ENCODE measurements at places on chromosomes 11 and 22.

DNA sequence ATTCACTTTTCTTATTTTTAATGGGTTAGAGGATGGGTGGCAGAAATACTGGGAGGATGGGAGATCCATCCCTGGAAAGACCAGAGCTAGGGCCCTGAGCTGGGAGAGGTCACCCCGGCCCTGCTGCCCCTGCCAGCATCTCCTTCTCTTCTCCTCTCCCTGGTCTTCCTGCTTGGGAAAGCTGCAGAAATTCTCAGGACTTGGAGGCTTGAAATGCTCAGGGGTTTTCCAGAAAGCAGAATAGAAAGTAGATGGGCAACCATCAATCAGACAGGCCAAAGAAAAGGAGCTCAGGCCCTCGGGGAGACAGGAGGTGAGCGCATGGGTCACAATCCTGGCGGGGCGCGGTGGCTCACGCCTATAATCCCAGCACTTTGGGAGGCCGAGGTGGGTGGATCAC, 1.5 kb downstream of the APOBEC3H start:
- H3K36me3 ChIP-seq = no peaks in the 10 kb centered on the region
- H3K4me1 ChIP-seq = peaks cover 6% of the 10 kb centered on the region
- no peak overlapping the region for H3K4me3 ChIP-seq

DNA sequence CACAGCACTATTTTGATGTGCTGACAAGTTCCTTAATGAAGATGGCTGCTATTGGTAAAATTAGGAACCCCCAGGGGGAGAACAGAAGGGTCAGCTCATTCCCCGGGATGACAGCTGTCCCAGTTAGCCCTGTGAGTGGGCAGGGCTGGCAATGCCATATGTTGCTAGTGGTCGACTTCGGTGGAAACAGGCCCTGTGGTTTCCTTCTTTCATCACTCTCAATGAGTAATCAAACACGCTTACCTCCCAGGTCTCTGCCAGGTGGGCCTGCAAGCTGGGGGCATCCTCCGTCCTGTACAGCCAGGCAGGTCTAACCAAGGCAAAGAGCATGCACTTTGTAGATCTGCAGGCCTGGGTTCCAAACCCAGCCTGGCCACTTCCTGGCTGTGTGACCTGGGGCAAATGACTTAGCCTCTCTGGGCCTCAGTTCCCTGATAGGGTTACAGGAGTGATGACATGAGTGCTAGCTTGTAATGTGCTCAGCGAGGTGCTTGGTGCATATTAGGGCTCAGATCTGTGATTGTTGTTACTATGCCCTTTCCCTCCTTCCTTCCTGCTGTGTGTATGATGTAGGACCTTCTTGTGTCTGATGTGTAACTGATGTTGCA, 85.2 kb downstream of the TSPAN18 start:
- DNase-seq = no peak
- peaks cover 74% of the 10 kb centered on the region for H3K4me1 ChIP-seq
- H3K27ac ChIP-seq = peak overlapping the region; percentile 13
- no peaks in the 10 kb centered on the region for H3K27me3 ChIP-seq
- peaks cover 3% of the 10 kb centered on the region for H3K36me3 ChIP-seq

DNA sequence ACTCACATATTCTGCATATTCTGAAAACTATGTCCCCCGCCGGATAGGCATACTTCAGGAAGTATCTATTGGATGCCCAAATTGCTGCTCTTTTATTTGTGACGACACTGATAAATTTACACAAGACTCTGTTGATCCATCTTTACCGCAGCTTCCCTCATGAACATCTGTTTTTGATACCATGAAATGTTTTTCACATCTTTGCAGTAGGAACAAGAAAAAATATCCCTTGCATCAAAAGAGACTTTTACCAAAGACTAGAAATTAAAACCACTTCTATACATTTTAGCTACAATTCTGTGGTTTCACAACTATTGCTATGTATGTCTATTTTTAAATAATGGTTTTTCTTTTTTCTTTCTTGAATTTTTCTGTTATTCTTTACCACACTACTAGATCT, 15.3 kb downstream of the POU2AF2 start:
- no peaks in the 10 kb centered on the region for H3K36me3 ChIP-seq
- H3K4me1 ChIP-seq = no peaks in the 10 kb centered on the region
- H3K4me3 ChIP-seq = no peak overlapping the region
- H3K27me3 ChIP-seq = peaks cover 8% of the 10 kb centered on the region
- DNase-seq = no peak

GRCh38 chr11:13461291-13461690, 1.7 kb downstream of the BTBD10 start:
- DNase-seq = no peak
- no peaks in the 10 kb centered on the region for H3K27me3 ChIP-seq
- no peak overlapping the region for H3K27ac ChIP-seq
- peaks cover 41% of the 10 kb centered on the region for H3K4me1 ChIP-seq

DNA sequence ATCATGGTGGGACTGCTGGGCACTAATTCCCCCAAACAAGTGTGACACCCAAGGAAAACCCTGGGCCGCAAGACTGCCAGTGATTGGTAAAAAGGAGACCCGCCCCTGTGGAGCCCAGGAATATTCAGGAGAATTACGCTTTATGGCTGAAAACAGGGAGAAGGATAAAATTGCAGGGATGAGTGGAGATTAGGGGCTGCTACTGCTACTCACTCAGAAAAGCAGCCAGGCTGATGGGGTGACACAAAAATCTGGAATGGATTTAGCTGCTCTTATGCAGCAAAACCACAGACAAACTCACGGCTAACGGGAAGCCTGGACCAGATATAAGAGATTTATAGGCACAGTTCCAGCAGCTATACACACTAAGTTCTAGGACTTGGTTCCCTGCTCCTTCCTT, 4.4 kb upstream of the FBXO3 start:
- H3K4me1 ChIP-seq = peaks cover 19% of the 10 kb centered on the region
- H3K4me3 ChIP-seq = peak overlapping the region; percentile 42
- no peak for DNase-seq
- H3K27ac ChIP-seq = no peak overlapping the region

GRCh38 chr22:48491451-48491941, 1336.2 kb downstream of the BRD1 start:
- no peak for DNase-seq
- no peak overlapping the region for H3K27ac ChIP-seq
- peak overlapping the region; percentile 87 for H3K4me3 ChIP-seq
- no peaks in the 10 kb centered on the region for H3K36me3 ChIP-seq
- peaks cover 24% of the 10 kb centered on the region for H3K4me1 ChIP-seq

- DNase-seq = no peak
- H3K27me3 ChIP-seq = no peaks in the 10 kb centered on the region
- H3K4me1 ChIP-seq = peaks cover 47% of the 10 kb centered on the region
- H3K36me3 ChIP-seq = peaks cover 8% of the 10 kb centered on the region
- H3K27ac ChIP-seq = peak overlapping the region; percentile 58
- no peak overlapping the region for H3K4me3 ChIP-seq
Measured at GRCh38 chr11:83012168-83013067, 59.3 kb downstream of the RAB30 start.

DNA sequence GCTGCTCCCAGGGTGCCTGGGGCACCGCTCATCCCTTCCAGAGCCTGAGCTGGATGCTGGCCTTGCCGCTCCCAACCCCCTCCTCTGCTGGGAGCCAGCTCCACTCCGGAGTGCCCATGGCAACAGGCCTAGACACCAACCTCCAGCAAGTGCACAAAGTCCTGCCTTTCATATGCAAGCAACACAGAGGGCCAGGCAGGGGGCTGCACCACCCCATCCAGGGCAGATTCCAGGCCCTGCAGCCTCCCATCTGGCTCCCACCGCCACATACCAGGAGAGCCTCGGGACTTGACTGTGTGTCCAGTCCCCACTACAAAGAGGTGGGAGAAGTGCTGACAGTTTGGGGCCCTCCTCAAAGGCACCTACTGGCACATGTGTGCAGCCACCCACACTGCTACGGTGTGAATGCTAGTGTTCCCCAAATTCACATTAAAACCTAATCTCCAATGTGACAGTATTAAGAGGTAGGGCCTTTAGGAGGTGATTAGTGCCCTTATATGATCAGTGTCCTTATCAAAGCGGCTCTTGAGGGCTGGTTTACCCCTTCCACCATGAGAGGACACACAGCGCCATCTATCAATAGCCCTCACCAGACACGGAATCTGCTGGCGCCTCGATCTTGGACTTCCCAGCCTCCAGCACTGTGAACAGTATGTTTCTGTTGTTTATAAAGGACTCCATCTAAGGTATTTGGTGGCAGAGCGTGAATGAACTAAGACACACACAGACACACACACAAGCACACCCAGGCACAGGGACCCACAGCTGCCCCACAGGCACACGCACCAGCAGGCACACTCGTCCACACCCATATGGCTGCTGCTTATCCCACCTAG, 16.2 kb downstream of the ARVCF start:
- DNase-seq = peak; percentile 35
- H3K36me3 ChIP-seq = peaks cover 22% of the 10 kb centered on the region
- peaks cover 66% of the 10 kb centered on the region for H3K4me1 ChIP-seq
- H3K4me3 ChIP-seq = peak overlapping the region; percentile 81
- peak overlapping the region; percentile 72 for H3K27ac ChIP-seq

- H3K36me3 ChIP-seq = peaks cover 2% of the 10 kb centered on the region
- no peak overlapping the region for H3K4me3 ChIP-seq
- H3K4me1 ChIP-seq = peaks cover 11% of the 10 kb centered on the region
- no peaks in the 10 kb centered on the region for H3K27me3 ChIP-seq
Measured at GRCh38 chr11:33709466-33709865, 8.8 kb upstream of the C11orf91 start.

DNA sequence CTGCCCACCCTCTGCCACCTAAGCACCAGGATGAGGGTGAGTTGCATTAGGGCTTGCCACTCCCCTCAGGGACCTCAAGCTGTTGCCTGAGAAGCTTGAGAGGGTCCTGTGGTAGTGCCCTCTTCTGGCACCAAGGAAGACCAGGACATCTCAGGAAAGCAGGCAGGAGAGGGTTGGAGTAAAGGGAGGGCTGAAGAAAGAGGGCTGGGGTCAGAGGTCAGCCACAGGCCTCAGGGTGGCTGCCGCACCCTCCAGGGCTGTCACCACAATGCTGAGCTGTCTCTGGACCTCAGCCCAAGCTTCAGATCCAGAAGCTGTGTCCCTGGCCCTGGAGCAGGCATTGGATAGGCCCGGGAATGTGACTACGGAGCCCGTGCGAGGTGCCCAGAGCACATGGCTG, 4.1 kb downstream of the SAC3D1 start:
- peaks cover 3% of the 10 kb centered on the region for H3K36me3 ChIP-seq
- no peak overlapping the region for H3K4me3 ChIP-seq
- H3K27me3 ChIP-seq = no peaks in the 10 kb centered on the region
- DNase-seq = no peak
- H3K4me1 ChIP-seq = peaks cover 12% of the 10 kb centered on the region

GRCh38 chr11:122559734-122560382, 95.7 kb upstream of the UBASH3B start:
- peak overlapping the region; percentile 50 for H3K4me3 ChIP-seq
- peaks cover 3% of the 10 kb centered on the region for H3K4me1 ChIP-seq
- H3K36me3 ChIP-seq = no peaks in the 10 kb centered on the region
- peaks cover 11% of the 10 kb centered on the region for H3K27me3 ChIP-seq

- no peak overlapping the region for H3K27ac ChIP-seq
- no peaks in the 10 kb centered on the region for H3K36me3 ChIP-seq
- no peak for DNase-seq
- H3K27me3 ChIP-seq = no peaks in the 10 kb centered on the region
- no peaks in the 10 kb centered on the region for H3K4me1 ChIP-seq
Measured at GRCh38 chr11:102806296-102806695, 8.3 kb upstream of the MMP1 start.

DNA sequence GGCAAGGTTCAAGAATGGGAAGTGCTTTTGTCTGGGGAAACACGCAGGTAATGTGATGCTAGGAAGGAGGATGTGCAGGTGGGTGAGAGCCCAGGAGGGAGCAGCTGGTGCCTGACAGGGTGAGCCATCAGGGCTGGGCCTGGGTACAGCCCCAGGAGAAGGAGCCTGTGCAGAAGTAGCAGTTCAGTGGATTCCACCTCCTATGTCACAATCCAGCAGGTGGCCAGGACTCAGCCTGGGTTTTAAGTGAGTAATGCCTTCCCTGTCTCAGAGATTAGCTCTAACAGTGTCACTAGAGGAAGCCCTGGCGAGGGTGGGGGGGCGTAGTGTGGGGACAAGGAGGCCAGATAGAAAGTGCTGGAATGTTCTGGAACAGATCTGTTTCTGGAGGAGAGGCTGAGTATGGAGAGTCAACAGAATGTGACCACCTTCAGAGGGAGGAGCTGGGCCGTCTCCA, 8.1 kb downstream of the RIC8A start:
- peaks cover 6% of the 10 kb centered on the region for H3K36me3 ChIP-seq
- DNase-seq = no peak
- H3K27me3 ChIP-seq = no peaks in the 10 kb centered on the region
- no peak overlapping the region for H3K4me3 ChIP-seq

GRCh38 chr11:69294571-69295078, 670 bp downstream of the MYEOV start:
- no peaks in the 10 kb centered on the region for H3K27me3 ChIP-seq
- DNase-seq = no peak
- H3K4me3 ChIP-seq = no peak overlapping the region
- H3K36me3 ChIP-seq = no peaks in the 10 kb centered on the region

DNA sequence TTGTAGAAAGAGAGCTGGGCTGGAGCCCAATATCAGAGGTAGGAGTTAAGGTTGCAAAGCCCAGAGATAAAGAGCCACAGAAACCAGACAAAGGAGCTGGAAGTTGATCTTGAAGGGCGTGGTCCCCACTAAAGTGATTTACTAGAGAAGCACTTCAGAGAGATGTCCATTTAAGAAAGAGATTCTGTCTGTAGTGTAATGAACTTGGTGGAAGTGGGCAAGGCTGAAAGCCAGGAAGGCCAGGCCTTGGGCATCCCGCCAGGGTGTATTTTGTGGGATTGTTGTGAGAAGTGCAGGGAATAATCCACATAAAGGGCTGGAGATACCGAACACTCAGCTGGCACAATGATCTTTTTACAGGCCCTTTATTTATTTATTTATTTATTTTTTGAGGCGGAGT, 1398.8 kb downstream of the TBC1D22A start:
- H3K27ac ChIP-seq = no peak overlapping the region
- no peak for DNase-seq
- H3K36me3 ChIP-seq = no peaks in the 10 kb centered on the region
- peaks cover 28% of the 10 kb centered on the region for H3K27me3 ChIP-seq

DNA sequence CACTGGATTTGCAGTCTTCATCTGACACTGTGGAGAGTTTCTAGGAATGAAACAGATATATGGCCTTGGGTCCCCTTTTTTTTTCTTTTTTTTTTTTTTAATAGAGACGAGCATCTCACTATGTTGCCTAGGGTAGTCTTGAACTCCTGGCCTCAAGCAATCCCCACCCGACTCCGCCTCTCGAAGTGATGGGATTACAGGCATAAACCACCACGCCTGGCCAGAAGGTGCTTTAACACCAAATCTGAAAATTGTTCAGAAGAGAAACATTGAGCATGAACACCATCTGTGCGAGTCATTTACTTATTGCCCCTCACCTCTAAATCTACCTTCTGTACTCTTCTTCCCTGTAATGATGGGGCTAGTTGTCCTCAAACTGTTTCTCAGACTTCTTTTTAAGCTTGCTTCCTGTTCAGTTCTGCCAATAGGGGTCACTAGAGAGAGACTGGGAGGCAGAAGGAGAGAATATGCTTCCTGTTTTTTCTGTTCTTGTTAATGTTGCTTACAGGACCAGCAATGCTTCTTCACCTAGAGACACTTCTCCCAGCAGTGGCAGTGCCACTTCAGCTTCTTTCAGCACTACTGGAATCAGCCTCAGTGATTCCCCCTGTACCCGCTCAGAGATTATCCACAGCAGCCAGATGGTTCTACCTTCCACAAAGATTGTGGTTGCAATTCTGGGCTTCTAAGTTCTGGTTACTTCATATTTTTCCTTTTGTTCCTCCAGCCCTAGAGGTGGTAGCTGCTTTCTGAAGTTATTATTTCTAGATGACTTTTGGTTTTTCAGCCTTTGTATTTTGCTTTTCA, 20.8 kb upstream of the ZBED5 start:
- H3K4me3 ChIP-seq = peak overlapping the region; percentile 2
- H3K36me3 ChIP-seq = peaks cover 15% of the 10 kb centered on the region
- peaks cover 25% of the 10 kb centered on the region for H3K4me1 ChIP-seq
- no peak overlapping the region for H3K27ac ChIP-seq
- DNase-seq = peak; percentile 11

Data from neural crest cell (in vitro differentiated cells).